ENCODE measurements at places on chromosomes 2 and 18. TPM values are rescaled to one million over a fixed set of nuclear protein-coding genes. Genes with fewer than 3 reads are reported as not detected.
A peak's percentile ranks its signal among the peaks of the same experiment; 100 is the strongest.

DNA sequence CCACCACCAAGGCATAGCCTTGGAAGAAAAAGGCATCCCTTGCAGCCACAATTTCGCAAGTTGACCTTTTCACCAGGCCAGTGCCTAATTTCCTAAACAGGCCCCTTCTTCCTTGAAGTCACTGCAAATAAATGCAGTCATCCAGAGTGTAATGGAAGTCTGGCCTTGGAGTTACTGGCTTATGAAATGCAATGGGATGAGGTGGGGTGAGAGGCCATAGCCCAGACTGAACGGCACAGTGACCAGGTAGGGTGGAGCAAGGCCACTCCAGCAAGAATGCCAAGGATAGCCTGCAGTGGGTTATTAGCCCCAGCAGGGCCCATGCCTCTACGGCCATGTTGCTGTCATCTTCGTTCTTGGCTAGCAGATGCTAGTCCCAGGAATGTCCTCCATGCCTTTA lies 68.4 kb downstream of the BCL11A start:
- no peak for DNase-seq
- no peaks in the 10 kb centered on the region for H3K36me3 ChIP-seq
- no peak overlapping the region for H3K27ac ChIP-seq

RTTN gene
- total RNA-seq: 42.3 TPM

CNRIP1 gene
- not detected for total RNA-seq

DNA sequence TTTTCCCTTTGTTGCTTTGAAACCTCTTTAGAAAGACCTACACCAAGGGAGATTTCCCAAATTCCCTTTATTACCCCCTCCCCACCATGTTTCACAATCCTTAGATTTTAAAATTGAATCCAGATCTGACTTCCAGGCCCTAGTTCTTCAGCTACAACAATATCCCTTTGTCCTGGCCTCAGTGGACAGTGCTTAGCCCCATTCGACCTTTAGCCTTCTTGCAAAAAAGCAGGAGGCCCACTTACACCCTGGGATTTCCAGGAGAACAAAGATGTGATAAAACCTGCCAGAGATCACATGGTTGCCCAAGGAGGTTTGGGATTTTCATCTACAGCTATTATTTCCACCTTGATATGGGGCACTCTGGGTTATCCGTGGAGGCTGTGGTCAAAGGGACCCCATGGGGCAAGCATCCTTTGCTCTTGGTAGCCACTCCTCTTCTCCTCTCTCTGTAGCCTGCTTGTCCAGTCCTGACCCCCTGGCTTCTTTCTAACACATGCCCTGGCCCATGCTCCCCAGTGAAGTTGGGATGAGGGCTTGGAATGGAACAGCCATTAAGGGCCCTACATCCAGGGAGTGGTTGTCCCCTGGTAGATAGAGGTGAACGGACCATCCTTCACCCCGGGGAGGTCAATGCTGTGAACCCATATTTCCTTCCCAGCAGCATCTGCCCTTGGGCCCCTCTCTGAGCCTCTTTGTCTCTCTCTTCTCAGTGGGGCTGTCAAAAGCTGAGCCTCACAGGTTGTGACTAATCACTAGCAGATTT lies 267.4 kb downstream of the DYSF start:
- H3K36me3 ChIP-seq: no peaks in the 10 kb centered on the region
- no peak overlapping the region for H3K27ac ChIP-seq
- no peak for DNase-seq
- H3K4me1 ChIP-seq: no peaks in the 10 kb centered on the region

DNA sequence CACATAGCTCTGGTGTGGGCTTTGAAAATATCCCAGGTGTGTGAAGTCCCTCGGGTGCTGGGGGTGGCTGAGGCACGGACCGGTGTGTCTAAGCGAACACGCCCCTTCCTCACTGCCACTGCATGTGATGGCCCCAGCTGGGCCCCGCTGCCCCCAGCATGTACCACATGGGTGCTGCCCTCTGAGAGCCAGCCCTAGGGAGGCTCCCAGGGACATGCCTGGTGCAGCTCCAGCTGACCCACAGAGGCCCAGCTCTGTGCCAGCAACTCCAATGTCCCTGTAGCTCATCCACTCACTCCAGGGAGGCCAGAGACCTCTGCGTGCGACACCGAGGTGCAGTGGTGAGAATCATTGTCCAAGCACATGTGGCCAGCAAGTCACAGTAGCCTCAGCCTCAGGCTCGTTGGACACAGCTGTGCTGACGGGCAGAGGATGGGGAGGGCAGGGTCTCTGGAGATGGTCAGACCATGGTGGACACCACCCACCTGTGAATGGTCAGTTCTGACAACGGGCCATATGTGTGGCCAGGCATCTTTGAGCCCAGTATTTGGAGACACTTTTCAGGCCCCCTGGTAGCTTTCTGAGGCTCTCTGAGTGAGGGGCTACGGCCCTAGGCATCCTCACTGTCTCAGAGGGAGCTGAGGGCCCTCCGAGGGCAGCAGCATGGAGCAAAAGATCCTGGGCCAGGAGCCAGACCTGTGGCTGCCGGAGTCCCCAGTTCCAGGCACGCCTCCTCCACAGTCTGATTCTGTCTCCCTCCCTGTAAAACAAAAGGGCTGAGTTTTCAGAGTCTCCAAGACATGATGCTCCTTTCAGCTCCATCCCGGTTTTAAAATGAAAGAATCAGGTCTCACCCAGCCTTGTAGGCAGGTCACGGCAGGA lies 220.7 kb downstream of the NDUFA10 start:
- H3K36me3 ChIP-seq: no peaks in the 10 kb centered on the region
- no peak overlapping the region for H3K4me3 ChIP-seq
- H3K27me3 ChIP-seq: peaks cover 4% of the 10 kb centered on the region
- no peaks in the 10 kb centered on the region for H3K4me1 ChIP-seq
- peak; percentile 25 for DNase-seq

GRCh38 chr2:191061381-191061980 lies 47.5 kb upstream of the STAT1 start:
- peak overlapping the region; percentile 88 for H3K27ac ChIP-seq
- peak overlapping the region; percentile 28 for H3K4me3 ChIP-seq
- H3K27me3 ChIP-seq: no peaks in the 10 kb centered on the region
- H3K36me3 ChIP-seq: peaks cover 71% of the 10 kb centered on the region
- peaks cover 64% of the 10 kb centered on the region for H3K4me1 ChIP-seq
- peak; percentile 55 for DNase-seq

- peaks cover 36% of the 10 kb centered on the region for H3K36me3 ChIP-seq
- no peak overlapping the region for H3K27ac ChIP-seq
- H3K4me3 ChIP-seq: no peak overlapping the region
- H3K27me3 ChIP-seq: no peaks in the 10 kb centered on the region
- no peak for DNase-seq
- peaks cover 8% of the 10 kb centered on the region for H3K4me1 ChIP-seq
Observed at GRCh38 chr18:12361770-12362378, 15.2 kb downstream of the AFG3L2 start.

CHRNG gene
- not detected for total RNA-seq

DNA sequence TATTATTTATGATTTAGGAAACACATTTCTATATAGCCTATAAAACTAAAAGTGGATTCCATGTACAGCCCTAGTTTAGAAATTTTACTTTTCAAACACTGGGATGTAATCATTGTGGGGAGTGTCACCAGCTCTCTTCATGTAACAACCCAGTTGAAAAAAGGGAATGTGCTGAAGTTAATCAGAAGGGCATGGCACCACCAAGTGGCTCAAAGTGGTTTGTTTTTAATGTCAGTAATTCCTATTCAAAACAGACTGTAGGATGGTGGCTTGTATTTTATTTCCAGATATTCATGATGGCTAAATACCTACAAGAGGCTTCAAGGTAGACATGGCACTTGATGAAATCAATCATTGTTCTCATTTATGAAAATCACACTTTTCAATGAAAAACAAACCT lies 58.1 kb upstream of the TMEM182 start:
- H3K27ac ChIP-seq: no peak overlapping the region
- DNase-seq: no peak
- no peaks in the 10 kb centered on the region for H3K4me1 ChIP-seq
- peaks cover 12% of the 10 kb centered on the region for H3K27me3 ChIP-seq
- H3K4me3 ChIP-seq: no peak overlapping the region

GRCh38 chr18:9984080-9984479 lies 70.3 kb downstream of the VAPA start:
- DNase-seq: no peak
- H3K4me3 ChIP-seq: no peak overlapping the region
- no peaks in the 10 kb centered on the region for H3K4me1 ChIP-seq
- H3K27me3 ChIP-seq: peaks cover 23% of the 10 kb centered on the region
- H3K27ac ChIP-seq: no peak overlapping the region
- H3K36me3 ChIP-seq: no peaks in the 10 kb centered on the region

DNA sequence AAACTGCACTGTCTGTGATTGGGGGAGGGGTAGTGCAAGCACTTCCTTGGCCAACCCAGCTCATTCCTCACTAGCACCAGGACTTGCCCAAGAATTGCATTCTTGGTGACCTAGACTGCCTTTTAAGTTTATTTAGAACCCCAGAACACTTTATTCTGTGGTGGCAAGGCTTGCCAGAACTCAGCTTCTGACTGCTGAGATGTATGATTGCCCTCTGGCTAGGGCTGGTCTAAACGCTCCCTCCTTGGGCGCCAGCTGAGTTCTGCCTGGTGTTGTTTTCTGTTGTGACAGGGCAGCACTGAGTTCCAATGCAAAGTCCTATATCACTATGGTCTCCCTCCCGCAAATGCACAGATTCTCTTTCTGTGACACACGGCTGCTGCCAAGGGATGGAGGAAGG lies 247.7 kb downstream of the ZNF385B start:
- H3K4me1 ChIP-seq: no peaks in the 10 kb centered on the region
- no peaks in the 10 kb centered on the region for H3K36me3 ChIP-seq
- H3K4me3 ChIP-seq: no peak overlapping the region
- H3K27me3 ChIP-seq: no peaks in the 10 kb centered on the region
- H3K27ac ChIP-seq: no peak overlapping the region
- no peak for DNase-seq

RMDN2 gene
- total RNA-seq: 1.5 TPM

SULT1C2 gene
- not detected for total RNA-seq

DNA sequence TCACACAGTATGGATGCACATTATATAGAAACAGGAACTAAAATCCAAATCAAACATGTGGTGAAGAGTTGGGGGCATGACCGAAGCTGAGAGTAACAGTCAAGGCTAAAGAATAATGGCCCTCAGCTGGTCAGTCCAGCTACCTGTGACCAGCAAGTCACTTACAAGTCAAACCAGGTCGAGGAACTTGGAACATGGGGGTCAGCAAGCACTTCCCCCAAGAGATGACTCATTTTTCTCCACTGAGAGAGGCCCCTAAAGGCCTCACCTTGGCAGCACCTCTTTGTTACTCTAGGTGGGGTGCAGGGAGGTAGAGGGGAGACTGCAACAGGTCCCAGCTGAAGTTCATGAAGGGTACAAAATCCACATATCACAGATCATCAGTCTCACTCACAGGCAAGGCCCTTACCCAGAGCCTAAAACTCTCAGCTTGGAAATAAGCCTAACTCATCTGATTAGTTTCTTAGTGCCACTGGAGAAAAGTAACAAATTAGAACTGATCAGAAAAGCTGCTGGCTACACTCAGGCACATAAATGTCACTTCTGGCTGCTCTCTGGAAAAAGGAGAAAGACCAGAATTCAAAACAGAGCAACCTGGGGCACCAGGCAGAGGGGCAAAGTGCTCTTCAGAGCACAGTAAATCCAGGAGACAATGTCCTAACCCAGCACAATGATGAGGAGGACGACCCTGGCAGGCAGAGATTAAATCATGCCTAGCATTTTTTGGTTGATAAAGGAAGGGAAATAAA lies 4.0 kb downstream of the SDC1 start:
- peaks cover 42% of the 10 kb centered on the region for H3K27me3 ChIP-seq
- no peak overlapping the region for H3K27ac ChIP-seq
- peaks cover 6% of the 10 kb centered on the region for H3K4me1 ChIP-seq

ITGB6 gene
- not detected for total RNA-seq

ALPG gene
- total RNA-seq: not detected

DNA sequence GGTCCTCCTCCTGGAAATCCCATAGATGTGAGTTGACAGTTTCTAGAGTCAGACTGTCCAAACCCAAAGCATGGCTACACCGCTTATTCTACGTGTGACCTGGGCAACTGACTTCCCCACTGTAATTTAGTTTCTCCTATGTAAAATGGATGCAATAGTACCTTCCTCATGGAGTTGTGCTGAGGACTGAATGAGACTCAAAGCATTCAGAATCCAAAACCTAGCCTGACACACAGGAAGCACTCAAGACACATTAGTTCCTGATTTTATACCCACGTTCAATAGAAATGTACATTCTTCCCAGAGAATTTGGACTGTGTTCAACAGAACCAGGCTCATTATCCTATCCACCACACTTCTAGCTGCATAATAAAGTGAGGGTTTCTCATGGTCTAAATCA lies 88.8 kb downstream of the STK39 start:
- H3K4me1 ChIP-seq: peaks cover 12% of the 10 kb centered on the region
- H3K36me3 ChIP-seq: peaks cover 10% of the 10 kb centered on the region
- DNase-seq: no peak
- H3K27me3 ChIP-seq: no peaks in the 10 kb centered on the region
- H3K4me3 ChIP-seq: no peak overlapping the region
- H3K27ac ChIP-seq: no peak overlapping the region

DNA sequence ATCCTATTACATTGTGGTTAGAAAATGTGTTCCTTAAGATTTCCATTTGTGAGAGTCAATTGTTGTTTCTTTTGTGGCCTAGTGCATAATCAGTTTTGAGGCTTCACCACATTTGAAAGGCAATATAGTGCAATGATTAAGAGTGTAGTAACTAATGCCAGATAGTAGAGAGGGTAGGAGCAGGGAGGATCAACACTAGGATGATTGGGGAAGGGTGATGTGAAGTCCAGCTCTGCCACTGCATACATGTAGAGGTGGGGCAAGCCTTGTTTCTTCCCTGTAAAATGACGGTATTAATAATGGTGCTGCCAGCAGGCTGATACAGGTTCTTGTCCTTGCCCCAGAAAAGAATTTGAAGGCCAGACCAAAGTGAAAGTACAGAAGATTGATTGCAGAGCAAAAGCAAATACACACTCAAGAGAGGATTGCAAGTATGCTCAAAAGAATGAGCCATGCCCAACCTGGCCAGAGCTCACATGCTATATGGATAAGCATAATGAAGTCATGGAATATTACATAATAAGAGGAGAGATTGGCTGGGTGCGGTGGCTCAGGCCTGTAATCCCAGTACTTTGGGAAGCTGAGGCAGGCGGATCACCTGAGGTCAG lies 8.0 kb downstream of the SP100 start:
- H3K4me1 ChIP-seq: peaks cover 83% of the 10 kb centered on the region
- no peak for DNase-seq
- H3K27me3 ChIP-seq: no peaks in the 10 kb centered on the region
- H3K27ac ChIP-seq: no peak overlapping the region

GRCh38 chr18:42113529-42114191 lies 158.6 kb downstream of the PIK3C3 start:
- no peaks in the 10 kb centered on the region for H3K36me3 ChIP-seq
- H3K27ac ChIP-seq: peak overlapping the region; percentile 86
- H3K4me1 ChIP-seq: peaks cover 15% of the 10 kb centered on the region
- DNase-seq: no peak
- no peak overlapping the region for H3K4me3 ChIP-seq

GRCh38 chr2:71619230-71619741 lies 165.9 kb downstream of the DYSF start:
- H3K27me3 ChIP-seq: no peaks in the 10 kb centered on the region
- no peak overlapping the region for H3K4me3 ChIP-seq
- DNase-seq: peak; percentile 39
- no peaks in the 10 kb centered on the region for H3K4me1 ChIP-seq
- H3K36me3 ChIP-seq: no peaks in the 10 kb centered on the region
- H3K27ac ChIP-seq: no peak overlapping the region

- no peak for DNase-seq
- peak overlapping the region; percentile 75 for H3K27ac ChIP-seq
- H3K4me1 ChIP-seq: peaks cover 50% of the 10 kb centered on the region
- peak overlapping the region; percentile 40 for H3K4me3 ChIP-seq
- no peaks in the 10 kb centered on the region for H3K27me3 ChIP-seq
Observed at GRCh38 chr2:168210895-168211570, 36.4 kb downstream of the STK39 start.

- no peak overlapping the region for H3K27ac ChIP-seq
- no peaks in the 10 kb centered on the region for H3K36me3 ChIP-seq
- DNase-seq: no peak
- H3K27me3 ChIP-seq: no peaks in the 10 kb centered on the region
Observed at GRCh38 chr2:146321175-146321574, 1523.7 kb upstream of the ACVR2A start.
